ENCODE measurements at places on chromosomes 2 and 18.

GRCh38 chr2:129585760-129586159 lies 393.7 kb upstream of the RAB6C start:
- DNase-seq, result no peak

DNA sequence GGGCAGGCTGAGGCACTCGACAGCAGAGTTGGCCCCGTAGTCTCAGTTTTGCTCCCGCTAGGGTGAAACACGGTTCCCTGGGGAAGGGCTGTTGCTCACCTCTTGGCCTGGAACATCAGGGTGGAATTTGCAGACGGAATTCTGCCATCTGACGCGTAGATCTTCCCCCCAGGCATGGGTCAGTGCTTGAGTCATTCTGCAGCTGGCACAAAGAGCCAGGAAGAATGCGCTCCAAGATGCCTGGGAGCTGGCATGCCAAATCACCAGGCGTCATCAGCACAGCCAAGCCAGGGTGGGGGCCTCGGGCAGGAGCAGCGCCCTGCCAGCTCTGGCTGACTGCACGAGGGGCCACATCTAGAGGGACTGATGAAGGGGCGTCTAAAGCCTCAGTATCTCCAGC lies 42.7 kb downstream of the ODC1 start:
- DNase-seq, result no peak

- no peak for DNase-seq
Measured at GRCh38 chr2:168145426-168146310, 101.7 kb downstream of the STK39 start.

- DNase-seq, result no peak
Measured at GRCh38 chr2:100756704-100757103, 63.2 kb upstream of the NPAS2 start.

DNA sequence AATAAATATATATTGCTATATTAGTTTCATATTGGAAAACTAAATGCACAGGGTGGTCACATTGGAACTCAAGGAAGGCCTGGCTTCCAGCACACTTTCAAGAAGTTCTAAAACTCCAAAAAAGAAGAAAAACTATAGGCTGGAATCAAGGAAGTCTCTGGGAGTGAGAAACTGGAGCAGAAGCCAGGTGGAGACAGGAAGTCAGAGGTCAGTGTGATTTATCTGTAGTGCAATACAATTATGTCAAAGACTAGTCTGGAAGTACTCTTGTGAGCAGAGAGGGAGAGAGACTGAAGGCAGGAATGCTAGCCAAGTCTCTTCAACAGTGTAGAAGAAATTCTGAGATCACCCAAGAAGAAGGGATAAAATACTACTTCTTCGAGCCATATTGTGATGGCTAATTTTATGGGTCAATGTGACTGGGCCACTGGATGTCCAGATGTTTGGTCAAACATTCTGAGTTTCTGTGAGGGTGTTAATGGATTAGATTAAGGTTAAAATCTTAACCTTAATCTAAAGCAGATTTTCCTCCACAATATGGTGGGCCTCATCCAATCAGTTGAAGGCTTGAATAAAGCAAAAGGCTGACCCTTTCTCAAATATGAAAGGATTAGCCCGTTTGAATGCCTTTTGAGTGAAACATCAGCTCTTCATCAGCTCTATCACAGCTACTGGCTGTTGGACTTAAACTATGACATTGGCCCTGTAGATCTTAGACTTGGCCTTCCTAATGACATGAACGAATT lies 208.0 kb downstream of the TDRD15 start:
- DNase-seq, result no peak

DNA sequence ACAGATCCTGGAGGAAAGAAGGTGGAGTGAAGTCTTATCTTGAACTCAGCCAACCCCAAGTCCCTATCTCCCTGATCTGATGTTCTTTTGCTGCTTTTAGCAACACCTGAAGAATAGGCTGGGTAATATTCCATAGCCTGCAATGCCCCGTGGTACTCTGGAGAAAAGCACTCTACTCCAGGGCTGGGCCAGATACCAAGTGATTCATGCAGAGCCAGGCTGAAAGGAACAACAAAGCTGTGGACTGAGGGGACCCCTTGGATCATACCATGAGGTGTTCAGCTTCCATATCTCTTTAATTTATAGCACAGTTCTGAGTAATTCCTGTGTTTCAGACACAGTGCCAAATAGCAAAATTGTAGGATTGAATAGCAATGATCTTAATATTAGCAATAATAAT lies 130.6 kb downstream of the NXPH2 start:
- no peak for DNase-seq

DNA sequence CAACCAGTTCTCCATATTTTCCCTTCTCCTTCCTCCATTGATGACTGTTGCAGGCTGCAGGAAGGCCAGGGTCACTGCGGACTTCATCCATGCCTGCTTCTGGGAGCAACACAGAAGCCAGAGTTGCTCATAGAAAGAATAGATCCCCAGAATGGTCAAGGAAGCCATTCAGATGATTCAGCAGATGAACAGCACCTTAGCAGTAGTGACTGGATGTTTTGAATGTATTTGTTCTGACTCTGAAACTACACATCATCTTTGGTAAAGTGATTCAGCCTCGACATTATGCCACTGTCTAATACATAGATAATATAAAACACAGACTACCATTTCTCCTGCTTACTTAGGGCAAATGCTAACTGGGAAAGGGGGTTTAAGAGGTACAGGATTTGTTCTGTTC lies 411.6 kb downstream of the RND3 start:
- no peak for DNase-seq

- no peak for DNase-seq
Measured at GRCh38 chr2:88517759-88518201, 65.3 kb upstream of the FOXI3 start.

DNA sequence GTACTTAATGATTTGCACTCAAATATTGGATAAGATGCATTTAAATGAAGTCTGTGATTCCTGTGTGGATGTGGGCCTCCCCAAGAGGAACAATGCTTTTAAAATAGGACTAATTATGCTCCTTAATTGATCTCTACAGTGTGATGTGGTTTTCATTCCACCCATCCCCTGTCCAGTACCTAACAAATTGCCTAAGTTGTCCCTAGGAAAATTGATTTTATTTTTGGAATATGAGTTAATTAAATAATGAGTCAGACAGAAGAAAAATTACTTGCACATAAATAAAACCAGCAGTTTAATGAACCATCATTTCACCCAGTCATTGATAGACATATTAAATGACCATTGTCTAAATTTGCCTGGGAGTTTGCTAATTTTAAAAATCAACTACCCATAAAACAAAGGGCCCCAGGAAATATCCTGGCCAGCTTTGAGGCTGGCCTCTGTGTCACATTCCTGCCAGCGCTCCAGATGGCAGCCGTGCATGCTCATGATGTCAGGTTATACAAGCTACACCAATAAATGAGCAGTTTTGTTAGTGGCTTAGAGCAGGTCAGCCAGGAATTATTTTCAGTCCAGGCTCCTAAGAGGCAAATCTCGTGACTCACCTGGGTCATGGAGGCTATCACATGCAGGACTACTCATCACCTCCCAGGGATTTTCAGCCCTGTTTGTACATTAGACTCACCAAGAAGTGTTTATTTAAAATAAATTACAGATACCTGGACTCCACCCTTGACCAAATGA lies 31.9 kb downstream of the ABHD3 start:
- DNase-seq, result no peak

- no peak for DNase-seq
Measured at GRCh38 chr18:32851936-32852335, 79.1 kb upstream of the KLHL14 start.

GRCh38 chr2:65390134-65390533 lies 42.3 kb downstream of the SPRED2 start:
- no peak for DNase-seq

DNA sequence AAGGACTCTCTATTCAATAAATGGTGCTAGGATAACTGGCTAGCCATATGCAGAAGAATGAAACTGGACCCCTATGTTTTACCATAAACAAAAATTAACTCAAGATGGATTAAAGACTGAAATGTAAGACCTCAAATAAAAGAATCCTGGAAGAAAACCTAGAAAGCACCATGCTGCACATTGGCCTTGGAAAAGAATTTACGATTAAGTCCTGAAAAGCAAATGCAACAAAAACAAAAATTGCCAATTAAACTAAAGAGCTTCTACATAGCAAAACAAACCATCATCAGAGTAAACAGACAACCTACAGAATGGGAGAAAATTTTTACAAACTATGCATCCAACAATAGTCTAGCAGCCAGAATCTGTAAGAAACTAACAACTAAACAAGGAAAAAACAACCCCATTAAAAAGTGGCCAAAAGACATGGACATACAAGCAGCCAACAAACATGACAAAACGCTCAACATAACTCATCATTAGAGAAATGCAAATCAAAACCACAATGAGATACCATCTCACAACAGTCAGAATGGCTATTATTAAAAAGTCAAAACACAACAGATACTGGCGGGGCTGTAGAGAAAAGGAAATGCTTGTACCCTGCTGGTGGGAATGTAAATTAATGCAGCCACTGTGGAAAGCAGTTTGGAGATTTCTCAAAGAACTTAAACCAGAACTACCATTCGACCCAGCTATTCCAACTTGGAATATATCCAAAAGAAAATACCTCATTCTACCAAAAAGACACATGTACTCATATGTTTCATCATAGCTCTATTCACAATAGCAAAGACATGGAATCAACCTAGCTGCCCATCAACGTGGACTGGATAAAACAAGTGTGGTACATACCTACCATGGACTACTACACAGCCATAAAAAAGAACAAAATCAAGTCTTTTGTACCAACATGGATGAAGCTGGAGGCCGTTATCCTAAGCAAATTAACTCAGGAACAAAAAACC lies 30.6 kb downstream of the SEPTIN10 start:
- no peak for DNase-seq

GRCh38 chr2:155393406-155393805 lies 694.9 kb downstream of the KCNJ3 start:
- no peak for DNase-seq

GRCh38 chr2:2716771-2717170 lies 385.7 kb upstream of the MYT1L start:
- DNase-seq, result no peak

- DNase-seq, result no peak
Measured at GRCh38 chr2:34481542-34481941, 882.4 kb upstream of the FAM98A start.

- no peak for DNase-seq
Measured at GRCh38 chr18:49561289-49562193, at the start of gene LIPG. TSS of gene LIPG (plus strand) at chr18:49562057. CDS start at chr18:49562309, 252 bp downstream.

GRCh38 chr2:176865336-176865735 lies 347.3 kb upstream of the HNRNPA3 start:
- DNase-seq, result no peak

DNA sequence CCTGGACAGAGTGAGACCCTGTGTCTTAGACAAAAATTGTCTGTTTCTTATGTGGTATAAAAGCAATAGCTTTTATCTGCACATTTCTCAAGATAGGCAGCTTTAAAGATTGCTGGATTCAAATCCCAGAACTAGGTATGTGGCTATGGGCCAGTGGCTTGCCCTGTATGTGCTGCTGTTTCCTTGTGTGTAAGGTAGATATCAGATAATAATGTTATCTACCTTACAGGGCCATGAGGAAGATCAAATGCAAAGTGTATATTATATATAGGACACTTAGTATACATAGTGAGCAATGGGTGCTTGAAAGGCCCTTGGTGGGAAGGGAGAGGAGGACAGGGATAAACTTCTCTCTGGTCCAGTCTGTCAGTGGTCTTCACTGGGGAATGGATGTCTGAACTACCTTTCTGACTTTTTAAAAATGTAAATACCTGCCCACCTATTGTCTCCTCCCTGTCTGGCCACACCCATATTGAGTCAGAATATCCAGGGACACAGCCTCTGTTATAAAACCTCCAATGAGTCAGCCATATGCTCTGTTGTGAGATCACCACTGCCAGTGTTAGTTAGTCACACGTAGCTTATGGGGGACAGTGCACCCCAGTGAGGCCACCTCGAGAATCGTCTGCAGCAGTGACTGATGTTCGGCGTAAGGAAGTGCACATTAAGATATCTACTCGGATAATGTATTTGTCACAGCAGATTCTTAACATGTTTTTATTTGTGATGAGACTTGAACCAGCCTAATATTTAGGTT lies 383.4 kb downstream of the PTPRM start:
- DNase-seq, result no peak

GRCh38 chr2:237322564-237322963 lies 91.4 kb downstream of the COL6A3 start:
- DNase-seq, result no peak

DNA sequence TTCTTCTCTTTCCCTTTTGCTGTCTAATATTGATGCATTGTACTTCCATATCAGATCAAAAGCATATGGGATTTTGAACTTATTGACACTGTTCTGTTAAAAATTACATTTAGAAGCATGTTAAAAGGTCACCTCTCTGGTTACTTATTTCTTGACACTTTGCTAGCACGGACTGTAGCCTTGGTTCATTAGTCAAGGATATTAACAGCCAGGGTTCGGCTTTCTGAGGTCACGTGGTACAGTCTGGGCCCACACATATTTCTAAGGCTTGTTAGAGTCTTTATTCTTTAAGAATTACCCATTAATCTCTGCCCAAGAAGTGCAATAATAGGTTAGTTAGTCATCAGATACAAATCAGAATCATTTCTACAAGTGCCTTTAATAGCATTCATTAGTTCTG lies 1035.8 kb upstream of the FANCL start:
- DNase-seq, result no peak

DNA sequence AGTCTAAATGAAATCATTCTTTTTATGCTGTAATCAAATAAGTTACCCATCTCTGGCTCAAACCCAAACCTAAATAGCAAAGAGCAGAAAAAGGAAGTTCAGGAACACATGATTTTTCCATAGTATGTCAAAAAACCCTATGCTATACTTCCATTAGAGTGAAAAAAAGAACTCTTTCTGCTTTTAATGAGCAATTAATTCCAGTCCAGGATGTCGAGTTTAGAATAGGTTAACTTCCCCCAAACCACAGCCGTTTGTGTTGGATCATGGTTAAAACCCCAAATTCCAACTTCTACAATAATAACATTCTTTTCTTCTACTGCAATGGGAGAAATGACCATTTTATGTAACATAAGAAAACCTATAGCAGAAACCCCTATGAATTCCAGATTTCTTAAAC lies 171.1 kb upstream of the NRP2 start:
- DNase-seq, result no peak

GRCh38 chr2:190627448-190628412 lies 21.2 kb upstream of the NAB1 start:
- DNase-seq, result no peak

DNA sequence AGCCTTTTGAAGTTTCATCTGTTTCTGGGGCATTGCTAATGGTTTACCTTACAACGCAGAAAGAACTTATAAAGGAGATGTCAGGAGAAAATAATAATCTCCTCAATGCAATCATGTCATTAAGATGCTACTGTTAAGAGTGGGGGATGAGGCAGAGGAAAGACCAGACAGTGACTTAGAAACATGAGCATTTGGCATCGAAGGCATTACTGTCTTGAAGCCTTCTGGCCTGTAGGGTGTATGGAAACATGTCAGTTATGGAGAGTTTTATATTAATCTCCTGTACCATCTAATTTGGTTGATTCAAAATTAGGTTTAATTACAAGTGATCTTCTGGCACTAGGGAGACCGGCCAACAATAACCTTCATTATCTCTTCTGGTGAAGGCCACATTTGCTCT lies 32.5 kb downstream of the CDC42EP3 start:
- DNase-seq, result no peak

GRCh38 chr2:44269831-44270230 lies 5.4 kb upstream of the SLC3A1 start:
- no peak for DNase-seq

Measured in activated CD4-positive, alpha-beta T cell treated with anti-CD3 and anti-CD28 coated beads for 1 hour (primary cell).